ENCODE measurements at places on chromosomes 11 and 22.

DNA sequence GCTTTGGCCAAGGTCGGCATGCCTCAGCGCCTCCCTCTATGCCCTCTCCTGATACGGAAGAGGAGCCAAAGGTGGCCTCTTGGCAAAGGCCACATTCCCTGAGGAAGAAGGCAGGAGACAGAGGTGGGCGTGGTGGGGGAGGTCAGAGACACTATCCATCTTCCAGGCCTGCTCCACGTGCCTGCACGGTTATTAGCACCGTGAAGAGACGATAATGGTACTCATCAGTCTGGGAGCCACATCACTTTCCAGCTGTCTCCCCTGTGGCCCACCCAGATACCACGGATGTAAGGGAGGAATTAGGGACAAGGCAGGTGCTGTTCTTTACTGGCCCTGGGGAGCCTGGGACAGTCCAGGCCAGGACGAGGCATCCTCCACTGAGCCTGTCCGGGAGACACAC is 354.3 kb downstream of the MN1 start:
- DNase-seq: no peak

GRCh38 chr11:64441127-64441526 is 82.2 kb downstream of the RPS6KA4 start:
- DNase-seq: no peak

GRCh38 chr11:45805305-45806071 is 539 bp downstream of the SLC35C1 start:
- no peak for DNase-seq

DNA sequence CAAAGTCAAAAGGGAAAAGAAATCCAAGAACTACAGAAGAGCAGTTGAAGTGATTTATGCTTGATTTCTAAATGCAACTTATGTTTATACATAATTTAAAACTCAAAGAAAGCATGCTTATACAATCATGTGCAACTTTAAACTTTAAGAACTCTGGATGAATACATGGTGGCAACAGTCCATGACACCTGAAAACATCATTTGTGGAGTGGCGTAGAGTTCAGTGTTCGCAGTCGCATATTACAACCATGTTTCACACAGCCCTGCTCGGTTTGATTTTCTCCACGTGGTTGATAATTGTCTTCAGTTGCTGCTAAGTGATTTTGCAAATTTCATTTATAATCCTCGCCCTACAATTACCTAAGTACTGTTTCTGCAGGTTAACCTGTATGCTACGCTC is 45.4 kb downstream of the DKK3 start:
- DNase-seq: no peak

GRCh38 chr11:115653926-115654325 is 149.7 kb upstream of the CADM1 start:
- DNase-seq: no peak

DNA sequence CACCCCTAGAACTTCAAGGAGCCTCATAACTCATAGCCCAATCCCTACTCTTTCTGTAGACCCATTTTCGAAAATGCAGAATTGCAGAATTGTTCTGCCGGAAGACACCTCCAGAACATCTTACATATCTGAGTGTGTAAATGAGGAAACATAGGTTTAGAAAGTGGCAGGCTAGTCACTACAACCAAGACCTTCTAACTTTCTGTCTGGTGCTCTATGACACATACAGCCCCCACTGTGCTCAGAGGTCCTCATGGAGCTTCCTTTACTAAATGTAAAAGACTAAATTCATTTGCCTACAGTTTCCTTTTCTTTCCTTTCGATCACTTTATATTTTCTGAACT is 132.1 kb upstream of the DDI1 start:
- no peak for DNase-seq

DNA sequence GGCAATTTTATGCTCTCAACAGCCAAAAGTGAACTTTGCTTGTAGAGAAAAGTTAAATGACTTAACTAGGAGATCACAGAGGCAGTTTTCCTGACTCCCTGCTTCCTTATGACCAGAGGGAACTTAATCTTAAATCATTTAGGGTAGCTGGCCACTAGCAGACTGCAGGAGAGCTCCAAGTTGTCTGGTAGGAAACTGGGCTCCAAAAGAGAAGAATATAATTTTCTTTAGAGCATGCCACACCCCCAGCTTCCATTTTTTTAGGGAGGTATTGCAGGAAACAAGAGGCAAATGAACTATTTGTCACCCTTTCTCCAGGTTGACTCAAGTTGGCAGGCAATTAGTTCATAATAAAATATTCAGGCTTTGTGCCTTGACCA is 2.6 kb downstream of the METTL15 start:
- no peak for DNase-seq

DNA sequence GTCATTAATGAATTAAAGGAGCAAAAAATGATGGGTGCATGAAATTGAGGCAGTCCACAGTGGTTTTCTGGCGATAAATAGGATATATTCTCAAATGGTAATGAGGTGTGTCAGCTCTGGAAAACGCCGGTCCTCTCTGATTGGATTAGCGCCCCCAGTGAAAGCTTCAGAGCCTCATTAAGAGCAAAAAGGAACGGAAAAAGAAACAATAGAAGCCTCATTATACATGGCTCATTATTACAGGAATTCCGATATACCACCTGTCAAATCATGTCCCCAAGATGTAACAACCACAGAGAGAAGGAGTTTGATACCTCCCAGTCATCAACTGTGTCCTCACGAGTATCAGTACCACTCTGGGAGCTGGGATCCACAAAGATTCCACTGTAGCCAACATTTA is 175.7 kb upstream of the PITPNB start:
- no peak for DNase-seq

GRCh38 chr11:7160814-7161489 is 72.2 kb downstream of the RBMXL2 start:
- no peak for DNase-seq

DNA sequence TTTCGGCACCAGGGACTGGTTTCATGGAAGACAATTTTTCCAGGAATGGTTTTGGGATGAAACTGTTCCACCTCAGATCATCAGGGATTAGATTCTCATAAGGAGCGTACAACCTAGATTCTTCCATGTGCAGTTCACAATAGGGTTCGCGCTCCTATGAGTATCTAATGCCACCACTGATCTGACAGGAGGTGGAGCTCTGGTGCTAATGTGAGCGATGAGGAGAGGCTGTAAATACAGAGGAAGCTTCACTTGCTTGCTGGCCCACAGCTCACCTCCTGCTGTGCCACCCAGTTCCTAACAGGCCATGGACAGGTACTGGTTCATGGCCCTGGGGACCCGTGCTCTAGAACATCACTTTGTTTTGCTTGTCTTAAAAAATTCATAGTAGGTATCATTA is 41.8 kb upstream of the AMPD3 start:
- peak; percentile 72 for DNase-seq

DNA sequence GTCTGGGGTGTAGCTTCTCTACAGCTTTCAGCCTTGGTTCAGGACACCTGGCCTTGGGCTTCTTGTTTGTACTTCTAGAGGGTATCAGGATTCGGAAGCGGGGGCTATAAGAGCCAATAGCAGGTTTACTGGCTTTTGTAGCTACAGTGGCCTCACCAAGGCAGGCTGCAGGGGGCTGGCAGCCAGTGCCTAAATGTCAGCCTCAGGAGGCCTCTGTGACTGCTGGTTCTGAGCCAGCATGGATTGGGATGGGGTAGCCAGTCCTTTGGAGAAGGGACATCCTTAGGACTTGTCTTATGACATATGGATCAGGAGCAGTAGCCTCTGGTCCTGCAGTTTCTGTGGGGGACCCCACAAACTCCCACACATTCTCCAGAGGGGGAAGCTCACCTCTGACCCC is 29.9 kb downstream of the EIF3F start:
- no peak for DNase-seq

GRCh38 chr22:27799015-27799826 is 2.3 kb downstream of the MN1 start:
- DNase-seq: no peak
